ENCODE measurements at places on chromosomes 2 and 18. TPM values are rescaled to one million over a fixed set of nuclear protein-coding genes. Genes with fewer than 3 reads are reported as not detected.

FBLN7 gene
- 27.2 TPM for total RNA-seq

AFF3 gene
- total RNA-seq, result 15.4 TPM

GRCh38 chr2:70541481-70542020 lies 12.1 kb downstream of the TGFA start:
- DNase-seq, result no peak
- H3K27ac ChIP-seq, result no peak overlapping the region
- no peaks in the 10 kb centered on the region for H3K36me3 ChIP-seq
- no peaks in the 10 kb centered on the region for H3K4me1 ChIP-seq
- no peak overlapping the region for H3K4me3 ChIP-seq
- H3K27me3 ChIP-seq, result no peaks in the 10 kb centered on the region

DNA sequence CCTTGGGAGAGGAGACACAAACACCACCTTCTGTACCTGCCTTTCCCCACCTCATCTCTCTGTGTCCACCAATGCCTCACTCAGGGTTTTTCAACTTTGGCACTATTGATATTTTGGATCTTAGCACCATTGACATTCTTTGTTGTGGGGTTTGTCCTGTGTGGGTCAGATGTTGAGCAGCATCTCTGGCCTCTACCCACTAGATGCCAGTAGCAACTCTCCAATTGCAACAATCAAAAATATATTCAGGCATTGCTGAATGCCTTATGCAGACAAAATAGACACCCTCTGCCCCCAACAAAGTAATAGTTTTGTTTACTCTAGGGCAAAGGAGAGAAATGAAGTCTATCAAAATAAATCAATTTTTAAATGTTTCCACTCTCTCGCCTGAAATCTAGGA lies 1384.3 kb upstream of the NXPH2 start:
- no peak overlapping the region for H3K4me3 ChIP-seq
- no peak for DNase-seq
- no peaks in the 10 kb centered on the region for H3K27me3 ChIP-seq
- H3K4me1 ChIP-seq, result no peaks in the 10 kb centered on the region
- no peaks in the 10 kb centered on the region for H3K36me3 ChIP-seq

GRCh38 chr2:60554646-60555065 lies 1.2 kb upstream of the BCL11A start:
- H3K27ac ChIP-seq, result no peak overlapping the region
- no peaks in the 10 kb centered on the region for H3K36me3 ChIP-seq
- DNase-seq, result no peak
- peaks cover 71% of the 10 kb centered on the region for H3K4me1 ChIP-seq
- H3K4me3 ChIP-seq, result peak overlapping the region; percentile 81

DNA sequence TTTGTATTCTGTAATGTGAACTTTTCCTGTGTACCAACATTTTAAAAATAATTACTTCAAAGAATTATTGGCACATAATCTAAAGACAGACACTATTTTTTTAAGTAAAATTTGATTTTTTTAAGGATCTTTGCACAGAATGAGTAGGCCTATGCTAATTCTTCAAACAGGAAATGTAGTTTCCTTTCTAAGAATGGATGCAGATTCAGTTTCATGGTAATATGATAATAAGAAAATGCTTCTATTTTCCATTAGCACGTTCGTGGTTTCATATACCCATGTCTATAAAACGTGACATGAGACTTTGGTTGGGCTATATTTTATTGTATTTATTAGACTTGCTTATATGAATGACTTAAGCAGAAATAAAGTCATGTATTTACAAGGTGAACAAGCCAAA lies 191.8 kb upstream of the RBBP8 start:
- no peaks in the 10 kb centered on the region for H3K36me3 ChIP-seq
- no peak overlapping the region for H3K27ac ChIP-seq
- DNase-seq, result no peak
- H3K27me3 ChIP-seq, result no peaks in the 10 kb centered on the region

DNA sequence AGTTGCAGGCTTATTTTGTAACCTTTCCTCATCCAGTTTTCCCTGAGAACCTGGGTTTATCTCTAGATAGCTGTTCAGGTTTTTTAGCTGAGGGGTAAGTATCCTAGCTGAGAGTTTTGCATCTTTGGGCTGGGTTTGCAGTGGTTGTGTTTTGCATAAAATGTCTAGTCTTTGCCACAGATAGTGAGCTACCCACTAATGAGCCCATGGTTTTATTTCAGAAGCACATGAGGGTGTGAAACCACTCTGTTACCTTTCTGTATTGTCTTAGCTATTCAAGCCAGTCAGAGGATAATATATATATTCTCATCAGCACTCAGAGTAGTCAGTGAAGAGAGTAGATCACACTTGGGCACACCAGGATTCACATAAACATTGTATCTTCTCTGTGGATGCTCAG lies 24.6 kb upstream of the TXNDC2 start:
- no peaks in the 10 kb centered on the region for H3K36me3 ChIP-seq
- H3K27ac ChIP-seq, result no peak overlapping the region
- H3K4me1 ChIP-seq, result no peaks in the 10 kb centered on the region
- DNase-seq, result no peak

- peaks cover 49% of the 10 kb centered on the region for H3K27me3 ChIP-seq
- no peak overlapping the region for H3K27ac ChIP-seq
- no peaks in the 10 kb centered on the region for H3K36me3 ChIP-seq
Observed at GRCh38 chr18:58850786-58851469, 13.7 kb upstream of the ZNF532 start.

- no peak overlapping the region for H3K27ac ChIP-seq
- no peaks in the 10 kb centered on the region for H3K4me1 ChIP-seq
- no peaks in the 10 kb centered on the region for H3K36me3 ChIP-seq
- DNase-seq, result no peak
- no peaks in the 10 kb centered on the region for H3K27me3 ChIP-seq
Observed at GRCh38 chr2:11032396-11032795, 120.7 kb downstream of the KCNF1 start.

MEP1B gene
- not detected for total RNA-seq

DNA sequence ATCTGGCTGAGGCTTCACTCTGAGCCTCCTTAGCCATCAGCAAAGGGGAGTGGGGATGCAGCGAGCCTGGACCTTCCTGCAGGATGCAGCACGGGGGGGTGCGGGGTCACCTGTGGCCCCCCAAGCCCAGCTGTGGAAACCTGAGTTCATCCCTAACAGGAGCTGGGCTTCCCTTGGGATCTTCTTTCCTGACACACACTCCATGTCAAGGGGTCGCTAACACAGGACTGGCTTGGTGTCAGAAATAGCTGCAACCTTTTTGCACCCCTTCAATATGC lies 174.7 kb downstream of the RTP5 start:
- H3K27me3 ChIP-seq, result peaks cover 3% of the 10 kb centered on the region
- H3K4me3 ChIP-seq, result no peak overlapping the region
- no peak for DNase-seq

DNA sequence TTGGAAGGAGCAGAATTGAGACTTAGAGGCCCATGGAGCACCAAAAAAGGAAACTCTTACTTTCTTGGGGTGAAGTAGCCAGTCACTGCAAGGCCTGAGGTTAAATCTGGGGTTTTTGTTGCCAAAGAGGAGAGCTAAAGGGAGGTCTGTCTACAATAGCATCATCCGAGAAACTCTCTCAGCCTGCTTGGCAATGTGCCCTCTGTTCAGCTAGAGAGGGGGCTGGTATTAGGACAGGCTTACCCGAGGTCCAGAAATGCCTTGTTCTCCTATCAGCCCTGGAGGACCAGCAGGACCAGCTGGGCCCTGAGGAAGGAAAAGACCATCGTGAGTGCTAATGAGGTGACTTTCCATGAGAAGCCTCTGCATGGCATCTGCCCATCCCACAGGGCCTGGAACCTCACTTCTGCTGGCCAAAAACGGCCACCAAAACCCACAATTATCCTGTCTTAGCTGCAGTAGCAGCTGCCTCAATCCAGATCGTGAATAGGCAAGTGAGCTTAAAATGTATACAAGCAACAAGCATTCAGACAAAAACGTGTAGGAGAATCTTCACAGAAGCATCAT lies 61.6 kb downstream of the COL6A3 start:
- H3K4me1 ChIP-seq, result no peaks in the 10 kb centered on the region
- H3K4me3 ChIP-seq, result no peak overlapping the region
- H3K36me3 ChIP-seq, result no peaks in the 10 kb centered on the region
- H3K27ac ChIP-seq, result no peak overlapping the region

TBR1 gene
- total RNA-seq, result not detected

- no peaks in the 10 kb centered on the region for H3K27me3 ChIP-seq
- no peaks in the 10 kb centered on the region for H3K4me1 ChIP-seq
- DNase-seq, result no peak
- no peaks in the 10 kb centered on the region for H3K36me3 ChIP-seq
Observed at GRCh38 chr2:68108120-68108519, 45.3 kb upstream of the C1D start.

DNA sequence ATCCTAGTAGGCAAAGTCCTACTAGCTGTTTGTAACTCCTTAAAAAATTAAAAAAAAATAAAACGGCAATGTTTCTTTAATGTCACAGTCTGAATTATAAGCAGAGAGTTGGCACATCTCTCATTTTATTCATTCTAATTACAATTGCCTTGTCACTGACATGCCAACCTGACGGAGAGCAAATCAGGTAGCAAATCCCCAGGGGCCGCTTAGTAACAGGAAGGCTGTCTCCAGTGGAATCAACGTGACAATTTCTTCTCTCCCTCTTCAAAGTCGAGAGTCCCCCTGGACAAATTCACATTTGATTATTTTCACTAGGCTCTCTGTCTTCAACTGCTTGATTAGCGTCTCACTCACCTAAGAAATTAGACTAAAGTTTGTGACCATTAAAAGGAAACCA lies 1598.9 kb upstream of the PIK3C3 start:
- H3K4me3 ChIP-seq, result no peak overlapping the region
- H3K4me1 ChIP-seq, result no peaks in the 10 kb centered on the region
- H3K27me3 ChIP-seq, result no peaks in the 10 kb centered on the region
- no peak for DNase-seq

DNA sequence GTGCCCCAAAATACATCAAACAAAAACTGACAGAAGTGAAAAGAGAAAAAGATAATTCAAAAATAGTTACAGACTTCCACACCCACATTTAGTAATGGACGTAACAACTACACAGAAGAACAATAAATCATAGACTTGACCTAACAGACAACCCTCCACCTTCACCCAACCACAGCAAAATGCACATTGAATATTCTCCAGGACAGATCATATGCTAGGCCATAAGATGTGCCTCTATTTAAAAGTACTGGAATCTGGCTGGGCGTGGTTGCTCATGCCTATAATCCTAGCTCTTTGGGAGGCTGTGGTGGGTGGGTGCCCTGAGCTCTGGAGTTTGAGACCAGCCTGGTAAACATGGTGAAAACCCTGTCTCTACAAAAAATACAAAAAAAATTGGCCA lies 20.0 kb downstream of the SLC66A2 start:
- H3K36me3 ChIP-seq, result peaks cover 43% of the 10 kb centered on the region
- no peak overlapping the region for H3K27ac ChIP-seq
- peaks cover 3% of the 10 kb centered on the region for H3K4me1 ChIP-seq
- no peak overlapping the region for H3K4me3 ChIP-seq

DOCK10 gene
- total RNA-seq, result 209 TPM

GRCh38 chr2:99827296-99827999 lies 314.9 kb downstream of the AFF3 start:
- no peak overlapping the region for H3K4me3 ChIP-seq
- H3K27me3 ChIP-seq, result no peaks in the 10 kb centered on the region
- no peaks in the 10 kb centered on the region for H3K4me1 ChIP-seq
- no peaks in the 10 kb centered on the region for H3K36me3 ChIP-seq
- no peak for DNase-seq

CPO gene
- not detected for total RNA-seq

DNA sequence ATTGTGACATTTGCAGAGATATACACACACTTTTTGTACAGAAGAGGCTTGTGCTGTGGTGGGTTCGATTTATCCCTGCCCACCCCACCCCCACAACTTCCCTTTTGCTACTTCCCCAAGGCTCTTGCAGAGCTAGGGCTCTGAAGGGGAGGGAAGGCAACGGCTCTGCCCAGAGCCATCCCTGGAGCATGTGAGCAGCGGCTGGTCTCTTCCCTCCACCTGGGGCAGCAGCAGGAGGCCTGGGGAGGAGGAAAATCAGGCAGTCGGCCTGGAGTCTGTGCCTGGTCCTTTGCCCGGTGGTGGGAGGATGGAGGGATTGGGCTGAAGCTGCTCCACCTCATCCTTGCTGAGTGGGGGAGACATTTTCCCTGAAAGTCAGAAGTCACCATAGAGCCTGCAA lies 40.0 kb downstream of the STEAP3 start:
- H3K4me1 ChIP-seq, result no peaks in the 10 kb centered on the region
- peaks cover 2% of the 10 kb centered on the region for H3K27me3 ChIP-seq
- H3K4me3 ChIP-seq, result no peak overlapping the region
- no peak overlapping the region for H3K27ac ChIP-seq
- no peak for DNase-seq

DNA sequence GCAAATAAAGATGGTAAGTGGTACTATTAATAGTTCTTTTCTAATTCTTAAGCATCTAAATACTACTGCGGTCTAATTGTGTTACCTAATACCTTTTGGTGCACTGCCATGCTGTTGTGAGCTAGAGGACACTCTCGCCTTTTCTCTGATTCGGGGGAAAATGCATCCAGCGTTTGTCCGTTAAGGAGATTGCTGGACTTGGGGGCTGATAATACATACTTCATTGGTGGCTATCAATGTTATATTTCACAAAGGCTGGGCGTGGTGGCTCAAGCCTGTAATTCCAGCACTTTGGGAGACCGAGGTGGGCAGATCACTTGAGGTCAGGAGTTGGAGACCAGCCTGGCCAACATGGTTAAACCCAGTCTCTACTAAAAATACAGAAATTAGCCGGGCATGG lies 141.7 kb upstream of the TWIST2 start:
- H3K27ac ChIP-seq, result no peak overlapping the region
- no peak for DNase-seq
- no peaks in the 10 kb centered on the region for H3K4me1 ChIP-seq
- H3K27me3 ChIP-seq, result no peaks in the 10 kb centered on the region
- no peaks in the 10 kb centered on the region for H3K36me3 ChIP-seq

DNA sequence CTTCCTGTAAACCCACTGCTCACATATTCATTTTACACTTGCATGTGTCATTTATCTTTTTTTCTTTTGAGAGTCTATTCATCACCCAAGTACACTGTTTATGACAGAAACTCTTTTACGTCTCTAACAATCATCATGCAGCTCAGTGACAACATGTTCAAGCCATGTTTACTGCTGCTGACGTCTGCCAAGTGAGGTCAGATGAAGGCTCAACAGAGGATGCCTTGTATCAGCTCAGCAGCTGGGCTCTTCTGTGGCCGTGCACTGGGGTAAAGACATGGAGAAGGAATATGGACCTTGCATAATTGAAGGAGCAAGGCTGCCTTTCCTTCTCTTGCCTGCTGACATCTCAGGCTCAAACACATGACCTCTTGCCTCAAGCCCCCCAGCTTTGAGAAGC lies 99.6 kb downstream of the ADD2 start:
- H3K27me3 ChIP-seq, result no peaks in the 10 kb centered on the region
- peaks cover 14% of the 10 kb centered on the region for H3K4me1 ChIP-seq
- no peak overlapping the region for H3K27ac ChIP-seq
- H3K4me3 ChIP-seq, result no peak overlapping the region
- DNase-seq, result no peak

DNA sequence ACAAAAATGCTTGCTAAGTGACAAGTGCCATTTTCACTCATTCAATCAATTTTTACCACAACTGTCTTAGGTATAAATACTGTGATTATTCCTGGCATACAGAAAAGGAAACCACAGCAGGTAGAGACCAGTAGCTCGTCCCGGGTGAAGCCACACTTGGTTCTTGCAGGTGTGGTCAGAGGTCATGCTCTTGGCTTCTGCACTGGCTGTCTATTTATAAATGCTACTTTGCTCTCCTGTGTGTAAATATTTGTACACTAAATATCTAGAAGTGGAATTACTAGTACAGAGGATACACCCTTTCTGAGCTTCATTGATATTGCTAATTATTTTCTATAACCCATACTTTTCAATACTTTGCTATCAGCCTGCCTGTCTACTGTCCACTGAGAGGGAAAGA lies 284.6 kb downstream of the MYT1L start:
- H3K27me3 ChIP-seq, result peaks cover 3% of the 10 kb centered on the region
- H3K27ac ChIP-seq, result no peak overlapping the region
- no peaks in the 10 kb centered on the region for H3K4me1 ChIP-seq
- no peak overlapping the region for H3K4me3 ChIP-seq
- H3K36me3 ChIP-seq, result no peaks in the 10 kb centered on the region

All from CD4-positive, alpha-beta T cell (primary cell).